ENCODE measurements at places on chromosomes 1 and 21.
A peak's percentile ranks its signal among the peaks of the same experiment; 100 is the strongest.

DNA sequence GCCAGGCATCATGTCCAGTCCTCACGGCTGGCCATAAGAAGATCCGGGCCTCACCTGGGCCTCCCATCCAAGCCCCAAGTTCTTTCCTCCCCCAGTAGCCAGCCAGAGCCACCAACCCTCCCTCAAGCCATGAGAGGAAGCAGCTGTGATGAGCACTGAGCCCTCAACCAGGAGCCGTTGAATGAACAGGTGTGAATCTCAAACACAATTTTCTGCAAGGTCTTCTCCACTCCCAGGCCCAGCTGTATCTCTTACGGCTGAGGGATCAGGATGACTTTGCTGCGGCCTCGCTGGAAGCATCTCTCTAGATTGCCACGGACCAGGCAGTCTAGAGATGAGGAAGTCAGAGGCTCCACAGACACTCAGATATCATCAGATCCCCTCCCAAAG lies 9.8 kb upstream of the CLDN14 start:
- no peak for DNase-seq

- DNase-seq: no peak
Observed at GRCh38 chr1:81509594-81509993, 291.1 kb upstream of the ADGRL2 start.

DNA sequence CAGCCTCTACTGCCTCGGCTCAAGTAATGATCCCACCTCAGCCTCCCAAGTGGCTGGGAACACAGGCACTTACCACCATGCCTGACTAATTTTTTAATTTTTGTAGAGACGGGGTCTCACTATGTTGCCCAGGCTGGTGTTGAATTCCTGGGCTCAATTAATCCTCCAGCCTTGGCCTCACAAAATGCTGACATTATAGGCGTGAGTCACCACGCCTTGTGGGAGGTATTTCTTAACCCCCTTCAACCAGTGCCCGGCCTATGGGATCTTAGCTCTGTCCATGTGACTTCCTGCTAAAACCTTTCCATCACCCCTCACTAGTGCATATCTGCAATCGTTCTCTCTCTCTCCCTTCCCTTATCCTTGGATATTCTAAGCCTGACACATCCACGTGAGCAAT lies 86.4 kb downstream of the FOXD2 start:
- DNase-seq: no peak

GRCh38 chr1:3695326-3696217 lies 43.3 kb downstream of the TP73 start:
- DNase-seq: no peak

DNA sequence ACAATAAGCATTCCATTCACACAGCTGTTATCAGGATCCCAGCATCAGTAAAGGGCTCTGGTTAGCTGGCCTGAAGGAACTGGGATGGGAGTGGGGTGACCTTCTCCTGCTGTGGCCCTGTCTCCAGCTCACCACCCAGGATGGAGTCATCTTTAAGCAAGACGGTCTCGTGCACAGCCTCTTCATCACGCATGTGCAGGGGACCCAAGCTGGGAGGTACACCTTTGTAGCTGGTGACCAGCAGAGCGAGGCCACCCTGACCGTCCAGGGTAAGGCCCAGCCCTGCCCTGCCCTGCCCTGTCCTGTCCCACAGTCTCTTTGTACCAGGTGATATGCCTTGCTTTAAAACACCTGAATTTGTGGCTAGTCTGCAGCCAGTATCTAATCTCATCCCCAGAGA lies 24.3 kb downstream of the IGFN1 start:
- no peak for DNase-seq

GRCh38 chr21:42299324-42300044 lies 15.7 kb downstream of the TFF3 start:
- no peak for DNase-seq

GRCh38 chr1:94592571-94592920 lies 51.0 kb upstream of the F3 start:
- DNase-seq: no peak

- no peak for DNase-seq
Observed at GRCh38 chr1:109296782-109297181, 10.0 kb downstream of the MYBPHL start.

DNA sequence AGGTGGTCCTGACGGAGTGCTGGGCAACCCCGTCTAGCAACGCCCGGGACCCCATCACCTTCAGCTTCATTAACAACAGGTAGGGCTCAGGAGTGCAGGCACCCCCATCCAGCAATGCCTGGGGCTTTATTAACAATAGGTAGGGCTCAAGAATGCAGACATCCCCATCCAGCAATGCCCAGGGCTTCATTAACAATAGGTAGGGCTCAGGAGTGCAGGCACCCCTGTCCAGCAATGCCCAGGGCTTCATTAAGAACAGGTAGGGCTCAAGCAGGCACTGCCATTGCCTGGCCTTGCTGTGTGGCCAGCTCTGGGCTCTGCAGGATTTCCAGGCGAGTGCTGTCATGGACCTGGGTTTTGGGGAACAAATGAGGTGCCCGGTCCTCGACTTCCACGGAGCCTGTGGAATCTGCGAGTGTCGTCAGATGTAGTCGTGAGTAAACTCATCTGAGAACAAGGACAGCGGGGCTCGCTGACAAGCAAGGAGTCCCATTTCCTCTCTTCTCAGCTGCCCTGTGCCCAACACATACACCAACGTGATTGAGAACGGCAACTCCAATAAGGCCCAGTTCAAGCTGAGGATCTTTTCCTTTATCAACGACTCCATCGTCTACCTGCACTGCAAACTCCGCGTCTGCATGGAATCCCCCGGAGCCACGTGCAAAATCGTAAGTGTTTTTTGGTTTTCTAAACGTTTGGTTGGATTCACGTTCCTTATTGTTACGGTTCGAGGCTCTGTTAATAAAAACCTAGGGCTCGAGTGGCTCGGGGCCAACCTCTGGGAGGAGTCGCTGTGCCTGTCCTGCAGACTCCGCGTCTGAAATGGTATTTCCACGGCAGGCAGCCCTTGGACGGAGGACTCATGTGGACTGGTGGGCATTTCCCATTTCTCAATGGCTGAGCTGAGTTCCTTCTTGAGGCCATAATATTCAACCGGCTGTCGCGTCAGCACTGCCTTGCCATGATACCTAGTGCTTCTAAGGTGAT lies 56.3 kb downstream of the UMODL1 start:
- DNase-seq: no peak

DNA sequence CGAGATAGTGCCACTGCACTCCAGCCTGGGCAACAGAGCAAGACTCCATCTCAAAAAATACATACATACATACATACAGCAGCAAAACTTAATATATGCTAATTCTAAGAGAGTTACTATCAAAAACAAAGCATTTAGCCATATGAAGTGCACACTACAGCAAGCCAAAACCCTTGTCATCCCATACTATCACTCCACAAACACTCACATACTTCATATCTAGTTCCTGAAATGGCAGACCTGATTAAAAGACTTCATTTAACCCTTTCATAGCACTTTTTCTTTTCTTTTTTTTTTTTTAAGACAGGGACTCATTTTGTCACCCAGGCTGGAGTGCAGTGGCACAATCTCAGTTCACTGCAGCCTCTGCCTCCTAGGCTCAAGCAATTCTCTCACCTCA lies 65.6 kb downstream of the COP1 start:
- DNase-seq: no peak

- no peak for DNase-seq
Observed at GRCh38 chr1:75785320-75785982, 605 bp upstream of the RABGGTB start.

- peak; percentile 88 for DNase-seq
Observed at GRCh38 chr21:35559128-35559828, 501.0 kb downstream of the SETD4 start.

- no peak for DNase-seq
Observed at GRCh38 chr1:230101556-230101955, 34.5 kb downstream of the GALNT2 start.

- no peak for DNase-seq
Observed at GRCh38 chr1:246513619-246514343, 6.7 kb upstream of the SMYD3 start.

DNA sequence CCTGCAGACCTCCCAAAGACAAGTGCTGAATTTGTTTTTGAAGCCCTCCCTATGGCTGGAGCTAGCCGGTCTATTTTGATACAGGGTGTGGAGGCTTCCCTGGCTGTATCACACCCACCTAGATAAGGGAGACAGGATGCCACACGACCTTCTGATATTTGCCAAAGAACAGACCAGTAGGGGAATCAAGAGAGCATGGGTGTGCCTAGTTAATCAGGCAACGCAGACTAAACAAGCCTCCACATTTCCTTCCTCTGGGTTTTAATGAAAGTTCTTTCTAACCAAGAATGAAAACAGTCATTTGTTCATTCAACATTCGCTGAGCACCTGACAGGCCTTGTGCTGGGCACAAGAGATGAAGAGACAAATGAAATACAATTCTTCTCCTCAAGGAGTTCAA lies 446.8 kb downstream of the PLPP3 start:
- DNase-seq: no peak

DNA sequence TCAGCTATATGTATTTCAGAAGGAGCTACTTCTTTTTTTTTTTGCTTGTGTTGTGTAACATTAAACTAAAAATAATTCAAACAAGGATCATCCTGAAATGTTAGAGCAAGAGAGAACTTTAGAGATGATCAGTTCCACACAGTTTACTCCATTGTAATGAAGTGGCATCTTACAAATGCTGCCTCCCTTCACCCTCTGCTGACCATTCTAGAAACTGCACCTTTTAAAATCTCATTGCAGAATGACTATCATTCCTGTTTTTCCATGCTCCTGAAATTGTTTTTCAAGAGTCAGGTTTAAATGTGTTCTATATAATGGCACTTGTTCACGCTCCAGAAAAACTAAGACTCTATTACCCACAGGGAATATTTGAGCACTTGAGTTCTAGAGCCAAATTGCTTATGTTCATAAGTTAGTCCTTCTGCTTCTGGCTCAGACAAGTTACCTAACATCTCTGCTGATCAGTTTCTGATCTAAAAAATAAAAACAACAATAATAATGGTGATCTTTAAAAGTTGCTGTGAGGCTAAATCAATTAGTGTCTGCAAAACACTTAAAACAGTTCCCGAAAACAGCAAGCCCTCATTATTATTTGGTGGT lies 21.5 kb upstream of the SLC44A5 start:
- no peak for DNase-seq

- DNase-seq: no peak
Observed at GRCh38 chr1:194865383-194865782, 1679.0 kb upstream of the B3GALT2 start.

GRCh38 chr21:40564318-40564717 lies 282.6 kb downstream of the DSCAM start:
- no peak for DNase-seq

DNA sequence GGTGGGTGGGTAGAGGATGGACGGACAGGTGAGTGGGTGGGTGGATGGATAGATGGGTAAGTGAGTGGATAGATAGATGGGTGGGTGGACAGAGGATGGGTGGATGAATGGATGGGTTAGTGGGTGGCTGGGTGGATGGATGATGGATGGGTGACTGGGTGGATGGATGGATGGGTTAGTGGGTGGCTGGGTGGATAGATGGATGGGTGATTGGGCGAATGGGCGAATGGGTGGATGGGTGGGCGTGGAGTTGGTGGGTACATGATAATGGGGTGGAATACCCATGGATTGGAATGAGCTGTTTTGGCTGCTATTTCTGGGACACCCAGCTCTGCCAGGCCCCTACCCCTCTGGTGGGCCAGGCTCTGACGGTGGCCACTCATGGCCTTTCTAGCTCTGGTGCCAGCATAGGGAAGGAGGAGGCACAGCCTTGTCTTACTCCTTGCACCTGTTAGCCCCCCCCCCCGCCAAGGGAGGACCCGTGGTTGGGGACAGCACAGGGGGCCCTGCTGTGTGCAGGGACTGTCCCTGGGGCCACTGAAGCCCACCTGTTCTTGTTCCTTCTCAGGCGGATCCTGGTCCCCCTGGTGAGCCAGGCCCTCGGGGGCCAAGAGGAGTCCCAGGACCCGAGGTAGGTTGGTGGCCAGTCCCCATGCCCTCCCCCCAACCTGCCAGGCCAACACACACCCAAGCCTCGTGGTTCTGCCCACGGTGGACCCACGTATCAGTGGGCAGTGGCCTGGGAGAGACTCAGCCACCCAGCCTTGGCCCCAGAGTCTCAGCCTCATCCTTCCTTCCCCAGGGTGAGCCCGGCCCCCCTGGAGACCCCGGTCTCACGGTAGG lies 26.4 kb downstream of the COL6A2 start:
- no peak for DNase-seq

- DNase-seq: no peak
Observed at GRCh38 chr21:27647401-27647800, 680.5 kb upstream of the ADAMTS5 start.

GRCh38 chr1:234962340-234962989 lies 166.2 kb downstream of the TOMM20 start:
- peak; percentile 98 for DNase-seq

DNA sequence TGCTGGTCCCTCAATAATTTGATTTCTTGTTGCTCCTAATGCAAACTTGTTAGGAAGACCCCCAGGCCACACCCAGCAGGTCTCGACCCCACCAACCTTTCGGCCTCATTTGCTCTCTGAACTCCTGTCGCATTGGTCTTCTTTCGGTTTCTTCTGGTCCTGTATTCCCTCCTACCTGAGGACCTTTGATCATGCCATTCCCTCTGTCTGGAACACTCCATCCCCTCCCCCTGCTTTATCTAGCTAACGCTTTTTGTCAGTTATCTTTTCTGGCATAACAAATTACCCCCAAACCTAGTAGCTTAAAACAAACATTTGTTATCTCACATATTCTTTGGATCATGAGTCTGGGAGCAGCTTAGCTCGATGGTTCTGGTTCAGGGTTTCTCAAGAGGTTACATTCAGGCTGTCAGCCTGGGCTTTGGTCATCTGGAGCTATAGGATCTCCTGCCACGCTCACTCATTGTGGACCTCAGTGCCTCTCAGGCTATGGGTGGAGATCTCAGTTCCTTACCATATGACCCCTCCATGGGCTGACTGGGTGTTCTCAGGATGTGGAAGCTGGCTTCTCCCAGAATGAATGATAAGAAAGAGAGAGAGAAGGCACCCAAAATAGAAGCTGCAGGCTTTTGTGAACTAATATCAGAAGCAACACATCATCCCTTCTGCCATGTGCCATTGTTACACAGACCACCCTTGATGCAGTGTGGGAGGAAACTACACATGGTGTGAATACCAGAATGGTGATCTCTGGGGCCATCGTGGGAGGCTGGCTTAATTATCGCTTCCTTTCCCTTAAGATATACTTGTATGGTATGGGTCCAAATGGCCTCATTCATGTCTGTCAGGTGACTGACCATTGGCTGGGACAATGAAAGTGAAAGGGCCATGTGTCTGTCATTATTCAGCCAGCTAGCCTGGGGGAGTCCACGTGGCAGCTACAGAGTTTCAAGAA lies 29.1 kb upstream of the BCAR3 start:
- no peak for DNase-seq

- no peak for DNase-seq
Observed at GRCh38 chr1:228094432-228095016, 8.6 kb downstream of the C1orf35 start.

DNA sequence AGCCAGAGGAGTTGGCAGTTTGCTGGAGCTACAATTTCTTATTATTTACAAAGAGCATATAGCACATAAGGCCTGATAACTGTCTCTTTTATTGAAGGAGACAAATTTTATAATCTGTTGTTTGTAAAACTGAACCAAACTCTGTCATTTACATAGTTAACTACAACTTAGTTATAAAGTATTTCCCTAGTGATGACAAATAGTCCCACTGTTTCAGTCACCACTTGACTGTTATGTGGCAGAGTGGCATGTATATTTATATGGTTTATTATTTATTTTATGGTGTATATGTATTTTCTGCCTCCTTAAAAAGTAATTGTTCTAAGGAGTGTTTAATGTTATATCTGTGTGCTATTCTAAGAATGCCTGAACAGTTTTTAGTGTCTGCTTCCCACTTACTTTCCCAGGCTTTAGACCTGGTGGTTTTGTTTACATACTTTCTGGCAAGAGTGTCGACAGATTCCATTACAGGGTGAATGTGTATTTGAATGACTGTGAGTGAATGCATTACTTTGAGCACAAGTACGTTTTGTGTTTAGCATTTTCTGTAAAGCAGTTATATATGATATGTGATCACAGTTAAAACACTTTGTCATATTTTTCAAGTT lies 10.0 kb downstream of the TSEN15 start:
- DNase-seq: peak; percentile 68
